ENCODE measurements at places on chromosomes 7 and 10. TPM values are rescaled to one million over a fixed set of nuclear protein-coding genes. Genes with fewer than 3 reads are reported as not detected.

AOAH gene
- total RNA-seq, result not detected

TAS2R41 gene
- not detected for total RNA-seq

SYNPO2L gene
- not detected for total RNA-seq

ERVW-1 gene
- total RNA-seq, result not detected

KCNH2 gene
- 1.7 TPM for total RNA-seq

ACBD5 gene
- total RNA-seq, result 15.2 TPM

CASP7 gene
- total RNA-seq, result 16.5 TPM

Measured in smooth muscle cell of bladder (primary cell).